ENCODE measurements at places on chromosomes 5 and 9.

- DNase-seq: no peak
These were observed 437.1 kb upstream of the TLE4 start for GRCh38 chr9:79134654-79135053.

DNA sequence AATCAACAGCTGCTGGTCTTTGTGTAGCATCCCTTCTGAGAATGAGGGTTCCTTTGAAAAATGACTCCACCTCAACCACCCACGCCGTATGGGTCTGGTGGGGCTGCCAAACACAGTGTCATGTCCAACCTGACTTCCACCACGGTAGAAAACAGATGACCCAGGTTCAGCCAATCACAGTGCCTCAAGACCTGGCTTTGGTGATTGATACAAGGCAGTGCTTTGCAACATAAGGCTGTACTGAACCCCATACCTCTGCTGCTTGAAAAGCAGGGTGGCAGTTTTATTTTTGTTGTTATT, 11.5 kb upstream of the TGFBR1 start:
- DNase-seq: no peak

GRCh38 chr5:125044491-125045282, 298.2 kb upstream of the ZNF608 start:
- no peak for DNase-seq

DNA sequence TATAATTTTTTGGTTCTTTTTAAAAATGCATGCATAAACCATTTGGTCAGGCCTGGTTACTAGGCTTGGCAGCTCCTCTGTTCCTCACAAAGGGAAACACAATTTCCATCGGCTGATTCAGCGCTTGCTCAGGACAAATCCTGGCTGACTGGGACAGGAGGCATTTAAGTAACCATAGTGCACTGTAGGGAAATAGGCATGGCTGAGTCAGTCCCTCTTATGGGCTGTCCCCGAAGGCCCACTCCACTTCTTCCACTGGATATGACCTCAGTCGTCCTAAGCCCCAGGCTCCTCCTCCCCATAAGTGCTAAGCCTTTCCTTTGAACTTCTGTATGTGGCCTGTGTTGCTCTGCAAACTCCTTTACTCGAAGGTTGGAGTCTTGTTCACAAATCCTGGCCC, 71.2 kb upstream of the GLIS3 start:
- no peak for DNase-seq

GRCh38 chr5:139696167-139696893, 48.2 kb downstream of the CXXC5 start:
- DNase-seq: no peak

DNA sequence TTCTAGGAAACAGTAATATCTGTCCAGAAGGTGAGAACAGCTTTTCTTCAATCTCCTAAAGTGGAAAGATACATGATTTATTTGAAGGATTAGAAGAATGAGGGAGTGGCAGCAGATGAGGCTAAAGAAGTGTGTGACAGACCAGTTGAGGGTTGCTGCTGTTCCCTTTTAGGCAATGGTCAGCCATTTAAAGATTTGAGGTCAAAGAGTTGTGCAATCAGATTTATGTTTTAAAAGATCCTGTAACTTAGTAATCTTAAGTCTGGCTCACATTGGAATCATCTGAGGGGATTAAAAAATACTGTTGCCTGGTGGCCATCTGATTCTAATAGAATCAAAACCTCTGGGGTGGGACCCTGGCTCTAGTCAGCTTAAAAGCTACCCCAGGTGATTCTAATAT, 4.3 kb upstream of the SGCD start:
- no peak for DNase-seq

GRCh38 chr9:86589273-86589672, 235.1 kb upstream of the TUT7 start:
- no peak for DNase-seq

- DNase-seq: no peak
These were observed 81.6 kb downstream of the TMEM215 start for GRCh38 chr9:32864971-32865370.

- no peak for DNase-seq
These were observed 20.8 kb downstream of the FXN start for GRCh38 chr9:69056191-69056815.

DNA sequence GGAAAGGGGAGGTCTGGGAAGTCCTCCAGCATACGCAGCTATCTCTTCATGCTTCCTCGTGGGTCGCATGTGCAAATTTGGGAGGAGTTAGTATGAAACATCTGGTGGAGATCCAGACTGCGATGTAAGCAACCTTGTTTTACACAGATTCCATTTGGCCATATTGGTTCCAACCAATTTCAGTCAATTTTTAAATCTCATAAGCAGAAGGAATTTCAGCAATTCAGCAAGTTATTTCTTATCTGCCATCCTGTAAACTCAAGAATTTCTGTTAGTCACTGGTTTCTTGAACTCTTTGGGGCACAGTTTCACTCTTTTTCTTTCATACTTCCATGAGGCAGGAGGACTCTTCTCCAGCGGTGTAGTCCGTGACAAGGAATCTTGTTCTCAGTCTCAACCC, 130.4 kb upstream of the CLINT1 start:
- DNase-seq: no peak

- DNase-seq: no peak
These were observed 791 bp upstream of the GPR150 start for GRCh38 chr5:95619096-95619495.

- DNase-seq: no peak
These were observed 324.3 kb upstream of the SEMA6A start for GRCh38 chr5:116898917-116899316.

DNA sequence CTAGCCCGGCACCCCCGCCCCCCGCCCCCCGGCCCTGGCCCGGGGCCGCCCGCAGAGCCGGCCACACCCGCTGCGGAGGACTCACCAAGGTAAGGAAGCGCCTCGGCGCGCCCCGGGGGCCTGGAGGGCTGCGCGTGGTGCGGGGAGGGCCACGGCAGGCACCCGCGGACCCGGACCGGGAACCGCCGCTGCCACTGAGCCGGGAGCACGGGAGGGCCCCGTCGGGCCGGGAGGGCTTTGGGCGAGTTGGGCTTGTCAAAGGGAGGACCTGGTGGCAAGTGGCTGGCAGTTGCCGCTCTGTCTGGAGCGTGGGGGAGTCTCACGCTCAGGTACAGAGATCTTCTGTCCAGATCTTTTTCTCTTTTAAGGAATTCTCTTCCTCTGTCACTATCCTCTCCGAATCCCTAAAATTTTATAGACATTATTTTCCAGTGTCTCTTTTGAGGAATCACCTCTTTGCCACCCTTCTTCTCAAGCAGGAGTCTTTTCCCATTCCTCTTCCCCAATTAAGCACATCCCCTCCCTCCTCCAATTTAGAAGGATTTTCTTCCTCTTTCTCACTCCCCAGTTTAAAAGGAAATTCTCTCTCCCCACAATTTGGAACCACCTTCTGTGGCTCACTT, 11.3 kb upstream of the LHX2 start:
- DNase-seq: no peak

DNA sequence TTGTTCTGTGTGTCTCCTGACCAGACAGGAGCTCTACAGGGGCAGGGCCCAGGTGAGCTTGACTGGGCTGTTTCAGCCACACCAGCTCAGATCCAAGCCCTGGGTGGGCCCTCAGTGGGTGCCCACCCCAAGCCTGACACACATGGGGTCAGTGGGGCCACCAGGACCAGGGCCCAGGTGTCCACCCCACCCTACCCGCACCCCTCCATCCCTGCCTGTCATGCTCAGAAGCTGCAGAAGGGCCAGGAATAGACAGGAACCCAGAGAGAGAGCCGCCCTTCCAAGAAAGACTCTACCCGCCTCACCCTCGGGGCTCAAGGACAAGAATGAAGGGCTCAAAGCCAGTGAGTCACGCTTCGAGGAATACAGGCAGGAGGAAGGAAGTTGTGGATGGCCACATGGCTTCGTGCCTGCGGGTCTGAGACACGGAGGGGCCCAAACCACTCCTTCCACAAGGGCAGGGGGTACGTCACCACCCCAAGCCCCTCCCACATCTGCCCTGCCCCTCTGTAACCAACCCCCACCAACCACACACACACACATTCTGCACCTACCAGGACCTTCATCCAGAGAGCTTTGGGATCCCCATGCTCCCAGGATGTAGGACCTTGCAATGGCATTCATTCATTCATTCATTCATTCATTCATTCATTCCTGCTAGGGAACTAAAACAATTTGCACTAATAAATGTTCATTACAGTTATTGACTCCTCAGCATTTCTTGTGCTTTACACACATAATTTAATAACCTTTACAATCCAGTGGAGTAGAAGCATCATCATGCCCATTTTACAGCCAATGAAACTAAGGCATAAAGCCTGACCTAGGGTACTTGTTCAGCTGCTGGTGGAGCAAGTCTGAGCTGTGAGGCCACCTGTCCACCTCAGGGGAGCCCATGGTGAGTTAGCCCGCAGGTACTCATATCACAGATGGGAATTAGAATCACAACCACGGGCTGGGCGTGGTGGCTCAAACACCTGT, 55.9 kb upstream of the STXBP1 start:
- no peak for DNase-seq

DNA sequence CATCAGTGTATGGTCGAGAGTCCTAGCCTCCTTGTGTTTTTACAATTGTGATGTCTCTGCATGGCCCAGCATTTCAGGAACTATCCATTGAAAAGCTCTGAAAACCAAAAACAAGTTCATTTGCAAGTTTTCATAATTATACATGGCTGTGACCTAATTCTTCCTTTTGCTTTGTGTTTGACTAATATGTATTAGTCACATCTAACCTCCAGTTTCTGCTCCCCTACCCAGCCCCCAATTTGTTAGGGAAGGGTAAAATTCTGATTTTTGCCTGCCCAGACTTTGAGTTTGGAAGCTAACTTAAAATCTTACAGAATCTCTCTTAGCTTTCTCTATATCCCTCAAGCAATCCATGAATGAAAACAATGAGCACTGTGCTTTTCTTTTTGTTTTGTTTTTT, 128.2 kb upstream of the SEMA6A start:
- no peak for DNase-seq

DNA sequence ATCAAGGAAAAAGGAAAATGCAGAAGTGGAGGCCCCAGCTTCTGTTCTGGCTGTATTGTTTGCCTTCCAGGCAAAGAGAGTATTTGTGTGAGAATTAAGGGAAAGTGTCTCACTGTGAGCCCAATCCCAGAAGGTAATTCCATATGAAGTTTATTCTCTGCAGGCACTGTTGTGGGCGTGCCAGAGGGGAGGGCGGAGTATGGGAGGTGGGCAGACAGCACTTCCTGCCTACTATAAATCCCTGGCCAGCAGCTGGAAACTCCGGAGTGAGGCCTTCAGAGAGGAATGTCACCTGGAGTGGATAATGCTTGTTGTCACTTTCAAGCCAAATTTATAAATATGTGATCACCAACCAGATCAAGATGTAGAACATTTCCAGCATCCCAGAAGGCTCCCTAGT, 209.5 kb downstream of the ARHGAP26 start:
- no peak for DNase-seq

DNA sequence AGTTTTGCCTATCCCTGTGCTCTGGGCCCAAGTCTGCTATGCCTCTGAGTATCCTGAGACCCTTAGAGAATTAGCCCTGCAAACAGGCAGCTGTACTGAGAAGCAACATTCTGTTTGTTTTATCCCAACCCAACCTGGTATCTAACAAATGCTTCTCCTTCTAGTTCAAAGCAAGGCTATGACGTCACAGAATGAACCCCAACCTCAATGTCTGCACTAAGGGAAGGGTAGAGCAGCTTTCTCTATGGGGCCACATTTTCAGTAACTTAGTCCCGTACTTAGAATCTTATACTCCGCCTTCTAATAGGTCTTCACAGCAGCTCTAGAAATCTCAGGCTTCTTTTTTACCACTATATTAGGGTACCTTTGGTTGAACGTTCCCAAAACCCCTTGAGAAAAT, 169.6 kb downstream of the TSSK1B start:
- DNase-seq: no peak

GRCh38 chr5:56259002-56259511, 25.9 kb upstream of the ANKRD55 start:
- no peak for DNase-seq

DNA sequence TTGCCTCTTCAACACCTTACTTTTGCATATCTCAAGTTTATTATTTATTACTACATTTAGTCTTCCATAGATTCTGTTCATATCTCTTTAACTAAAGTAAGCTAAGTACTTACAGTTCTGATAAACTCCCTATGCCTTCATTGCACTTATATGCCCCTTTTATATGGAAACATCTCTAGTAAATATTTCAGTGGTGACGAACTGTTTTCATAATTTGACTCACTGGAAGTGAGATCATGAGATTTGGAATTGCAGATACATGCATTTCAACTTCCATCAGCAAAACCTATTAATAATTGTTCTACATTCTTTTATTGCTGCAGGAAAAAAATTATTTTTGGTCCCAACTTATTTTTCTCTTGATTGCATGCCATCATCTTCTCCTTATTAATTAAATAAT, 263.5 kb downstream of the CD180 start:
- DNase-seq: no peak

- no peak for DNase-seq
These were observed 476.4 kb downstream of the KDM4C start for GRCh38 chr9:7234144-7234543.

DNA sequence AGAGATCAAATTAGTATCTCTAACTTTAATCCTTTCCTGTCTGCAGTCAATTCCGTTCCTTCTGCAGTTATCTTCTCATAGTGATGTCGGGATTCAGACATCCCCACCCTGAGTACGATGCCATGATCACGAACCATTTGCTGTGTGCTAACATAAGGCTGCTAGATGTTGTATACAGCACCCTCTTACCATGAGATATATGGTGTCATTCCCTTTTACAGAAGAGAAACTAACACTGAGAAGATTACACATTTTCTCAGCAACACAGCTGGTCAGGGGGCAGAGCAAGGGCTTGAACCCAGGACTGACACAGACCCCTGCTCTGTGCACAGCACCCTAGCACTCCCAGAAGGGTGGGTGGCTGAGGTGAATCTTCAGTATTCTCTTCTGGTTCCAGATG, 46.9 kb upstream of the HSD17B4 start:
- no peak for DNase-seq

- DNase-seq: no peak
These were observed 219.2 kb upstream of the MAP3K1 start for GRCh38 chr5:56596155-56596554.

DNA sequence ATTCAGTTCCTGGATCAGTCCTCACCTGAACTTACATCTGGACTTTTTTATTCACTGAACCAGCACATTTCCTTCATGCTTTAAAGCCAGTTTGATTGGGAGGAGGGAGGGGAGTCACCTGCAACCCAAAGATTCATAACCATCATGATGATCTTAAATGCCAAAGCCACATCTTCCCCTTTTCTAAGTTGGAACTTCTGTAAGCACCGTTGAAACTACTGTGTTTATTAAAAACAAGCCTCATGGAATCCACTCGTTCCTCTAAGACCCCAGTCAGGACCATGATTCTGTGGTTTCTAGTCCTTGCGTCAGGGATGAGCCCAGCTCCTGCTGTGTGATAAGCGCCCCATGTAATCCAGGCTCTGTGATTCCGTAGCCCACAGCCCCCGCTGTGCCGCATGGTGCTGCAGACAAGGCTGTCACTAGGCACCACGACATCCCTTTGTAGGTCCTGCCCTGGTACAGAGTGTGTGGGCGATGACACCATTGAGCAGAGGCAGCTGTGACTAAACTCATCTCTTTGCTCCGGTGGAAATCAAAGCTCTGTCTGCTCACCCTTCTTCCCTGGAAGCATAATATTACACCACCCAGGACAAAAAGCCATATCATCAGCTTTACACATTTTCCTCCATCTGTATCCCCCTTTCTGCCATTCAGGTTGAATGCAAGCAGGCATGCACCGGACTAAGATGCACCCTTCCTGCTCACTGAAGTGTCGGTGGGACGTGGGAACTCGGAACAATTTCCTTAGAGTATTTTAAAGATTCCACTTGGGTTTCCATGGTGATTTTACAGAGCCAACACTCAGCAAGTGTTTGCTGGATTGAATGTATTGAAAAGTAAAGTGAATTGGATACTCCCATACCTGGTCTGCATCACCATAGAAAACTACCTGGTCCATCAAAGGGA, 132.0 kb upstream of the FSTL4 start:
- DNase-seq: no peak

All from activated CD4-positive, alpha-beta T cell treated with anti-CD3 and anti-CD28 coated beads for 1 hour (primary cell).